H9 (cell line): ENCODE measurements at places on chromosomes 11 and 22.

- no peak for DNase-seq
Measured at GRCh38 chr11:888310-889212, 22.0 kb downstream of the CHID1 start.

DNA sequence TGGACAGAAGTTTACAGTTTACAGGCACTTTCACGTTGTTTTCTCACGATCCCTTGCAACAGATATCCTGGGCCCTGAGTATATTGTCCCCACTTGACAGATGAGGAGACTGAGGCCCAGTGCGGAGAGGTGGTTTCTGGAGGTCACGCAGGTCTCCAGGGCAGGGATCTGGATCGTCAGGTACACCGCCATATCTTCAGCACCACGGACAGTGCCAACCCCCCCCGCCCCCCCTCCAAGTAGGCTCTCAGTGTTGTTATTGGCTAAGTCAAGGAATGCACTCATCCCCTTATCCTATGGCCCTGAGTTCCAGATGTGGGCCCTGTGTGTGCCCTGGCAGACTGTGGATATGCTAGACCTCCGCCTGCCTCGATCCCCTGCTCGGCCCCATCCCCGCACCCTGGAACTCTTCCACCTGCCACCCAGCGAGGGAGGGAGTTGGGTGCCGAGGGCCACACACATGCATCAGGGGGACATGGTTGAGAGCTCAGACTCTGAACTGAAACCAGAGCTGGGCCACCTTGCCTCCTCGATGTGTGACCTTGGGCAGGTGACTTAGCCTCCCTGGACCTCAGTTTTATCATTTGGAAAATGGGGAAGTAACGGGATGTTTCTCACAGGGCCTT lies 37.5 kb downstream of the MPPED1 start:
- peak; percentile 70 for DNase-seq

DNA sequence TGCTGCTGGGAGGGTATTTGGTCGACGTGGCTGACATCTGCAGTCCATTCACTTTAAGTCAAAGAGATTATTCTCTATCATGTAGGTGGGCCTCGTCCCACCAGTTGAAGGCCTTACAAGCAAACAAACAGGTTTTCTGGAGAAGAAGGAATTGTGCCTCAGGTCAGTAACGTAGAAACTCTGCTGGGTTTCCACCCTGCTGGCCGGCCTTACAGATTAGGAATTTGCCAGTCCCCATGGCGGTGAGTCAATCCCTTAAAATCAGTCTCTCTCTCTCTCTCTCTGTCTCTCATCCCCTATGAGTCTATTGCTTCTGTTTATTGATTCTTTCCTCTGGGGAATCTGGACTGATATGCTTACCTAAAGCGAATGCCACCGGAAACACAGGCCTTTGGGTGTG lies 75.4 kb upstream of the FGF3 start:
- no peak for DNase-seq

GRCh38 chr11:102268083-102268984 lies 49.0 kb upstream of the BIRC3 start:
- peak; percentile 97 for DNase-seq

DNA sequence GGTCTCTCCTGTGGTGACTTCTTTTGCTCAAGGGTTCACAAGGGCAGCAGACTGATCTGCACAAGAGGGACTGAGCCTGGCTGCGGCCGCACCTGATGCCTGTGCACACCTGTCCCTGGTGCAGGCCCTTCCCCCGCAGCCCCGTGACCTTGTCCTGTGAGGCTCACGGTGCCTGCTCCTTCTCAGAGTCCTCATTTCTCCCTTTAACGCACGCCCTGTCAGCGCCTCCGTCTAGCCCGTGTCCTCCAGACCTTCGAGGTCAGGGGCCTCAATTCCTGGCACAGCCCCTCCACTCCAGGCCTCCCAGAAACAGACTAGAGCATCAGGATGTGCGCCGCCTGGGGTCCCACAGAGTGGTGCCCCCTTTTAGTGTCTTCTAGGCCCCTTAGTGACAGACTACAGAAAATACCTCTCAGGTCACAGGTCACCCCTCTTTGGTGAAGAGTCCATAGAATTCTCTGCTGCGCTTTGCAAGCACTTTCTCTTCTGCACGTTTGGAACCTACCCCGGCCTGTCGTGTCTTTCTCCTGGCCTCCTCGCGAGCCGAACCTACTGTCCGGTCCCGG lies 1.0 kb upstream of the DRD4 start:
- DNase-seq: no peak
